Hepatocyte (in vitro differentiated cells): ENCODE measurements at places on chromosomes 1 and 21. TPM values are rescaled to one million over a fixed set of nuclear protein-coding genes. Genes with fewer than 3 reads are reported as not detected.

The KRTAP19-1 gene
- total RNA-seq = not detected in 2 replicates

The S100A12 gene
- not detected in 2 replicates for total RNA-seq

The SON gene
- total RNA-seq = 154 and 181 TPM in 2 replicates

The NES gene
- total RNA-seq = 7.9 and 13.8 TPM in 2 replicates

The HTR1D gene
- 0.07 and 0.40 TPM in 2 replicates for total RNA-seq

The TAL1 gene
- 0.08 and 0.13 TPM in 2 replicates for total RNA-seq

DNA sequence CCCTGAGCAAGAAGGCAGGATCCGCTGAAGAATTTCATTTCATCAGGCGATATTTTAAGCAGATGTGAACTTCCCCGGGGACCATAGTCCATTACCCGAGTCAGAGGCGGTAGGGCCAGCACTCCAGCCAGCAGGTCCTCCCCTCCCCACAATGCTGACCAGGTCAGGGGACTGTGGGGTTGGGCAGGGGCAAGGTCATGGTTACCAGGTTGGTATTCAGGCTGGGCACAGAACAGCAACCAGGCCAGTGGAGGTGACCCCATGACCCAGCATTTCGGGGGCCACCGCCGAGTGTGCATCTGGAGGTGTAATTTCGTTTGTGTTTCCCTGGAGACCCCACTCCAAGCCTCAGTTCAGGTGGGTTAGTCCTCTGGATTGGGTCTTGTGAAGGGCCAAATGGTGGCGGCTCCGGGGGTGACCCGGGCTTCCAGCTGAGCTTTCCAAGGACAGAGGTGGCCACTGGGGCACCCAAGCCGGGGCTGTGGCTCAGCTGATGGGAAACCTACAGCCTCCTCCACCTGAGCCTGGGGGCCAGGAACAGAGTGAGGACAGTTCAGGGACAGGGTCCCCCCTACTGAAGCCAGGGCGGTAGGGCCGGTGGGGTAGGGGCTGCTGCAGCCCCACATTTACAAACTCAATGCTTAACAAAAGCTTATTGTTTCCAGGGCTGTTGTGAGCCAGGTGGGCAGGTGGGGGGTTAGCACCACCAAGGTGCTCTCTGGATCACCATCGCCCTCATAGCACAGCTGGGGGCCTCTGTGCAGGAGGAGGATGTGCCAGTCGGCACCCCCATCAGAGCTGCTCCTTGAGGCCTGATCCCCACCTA is 2.8 kb downstream of the PRDM16 start:
- H3K27ac ChIP-seq = no peak overlapping the region
- H3K36me3 ChIP-seq = no peaks in the 10 kb centered on the region
- no peak overlapping the region for H3K4me3 ChIP-seq
- peaks cover 64% of the 10 kb centered on the region for H3K27me3 ChIP-seq
- peaks cover 21% of the 10 kb centered on the region for H3K4me1 ChIP-seq

DNA sequence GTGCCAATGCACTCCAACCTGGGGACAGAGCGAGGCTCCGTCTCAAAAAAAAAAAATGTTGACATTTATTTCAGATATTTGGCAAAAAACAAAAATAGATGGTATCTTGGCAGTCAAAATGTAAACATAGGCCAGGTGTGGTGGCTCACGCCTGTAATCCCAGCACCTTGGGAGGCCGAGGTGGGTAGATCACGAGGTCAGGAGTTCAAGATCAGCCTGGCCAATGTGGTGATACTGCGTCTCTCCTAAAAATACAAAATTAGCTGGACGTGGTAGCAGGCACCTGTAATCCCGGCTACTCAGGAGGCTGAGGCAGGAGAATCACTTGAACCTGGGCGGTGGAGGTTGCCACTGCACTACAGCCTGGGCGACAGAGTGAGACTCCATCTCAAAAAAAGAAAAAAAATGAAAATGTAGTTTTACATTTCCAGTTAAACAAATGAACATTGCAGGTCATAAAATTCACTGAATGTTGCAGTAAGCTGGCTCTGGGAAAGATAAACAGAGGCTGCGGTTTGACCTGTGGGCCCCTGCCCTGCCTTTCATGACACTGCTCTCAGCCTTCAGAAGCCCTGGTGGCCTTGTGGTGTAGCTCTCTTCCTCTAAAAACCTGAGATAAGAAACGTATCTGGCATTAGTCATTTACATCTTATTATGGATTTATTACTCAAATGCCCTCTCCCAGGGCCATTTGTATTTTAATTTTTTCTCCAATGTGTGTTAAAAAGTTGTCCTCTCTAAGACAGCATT is 12.2 kb upstream of the SLC44A3 start:
- peak; percentile 81 for DNase-seq
- peaks cover 53% of the 10 kb centered on the region for H3K4me1 ChIP-seq
- no peaks in the 10 kb centered on the region for H3K36me3 ChIP-seq
- no peak overlapping the region for H3K4me3 ChIP-seq
- no peaks in the 10 kb centered on the region for H3K27me3 ChIP-seq
- peak overlapping the region; percentile 76 for H3K27ac ChIP-seq

GRCh38 chr1:161978011-161978790 is 45.5 kb downstream of the OLFML2B start:
- H3K27ac ChIP-seq = no peak overlapping the region
- no peak overlapping the region for H3K4me3 ChIP-seq
- no peaks in the 10 kb centered on the region for H3K27me3 ChIP-seq
- no peaks in the 10 kb centered on the region for H3K36me3 ChIP-seq
- no peak for DNase-seq

GRCh38 chr1:43306688-43307457 is 6.1 kb downstream of the TIE1 start:
- DNase-seq = no peak
- no peak overlapping the region for H3K4me3 ChIP-seq
- peaks cover 17% of the 10 kb centered on the region for H3K4me1 ChIP-seq
- no peak overlapping the region for H3K27ac ChIP-seq
- H3K27me3 ChIP-seq = no peaks in the 10 kb centered on the region

DNA sequence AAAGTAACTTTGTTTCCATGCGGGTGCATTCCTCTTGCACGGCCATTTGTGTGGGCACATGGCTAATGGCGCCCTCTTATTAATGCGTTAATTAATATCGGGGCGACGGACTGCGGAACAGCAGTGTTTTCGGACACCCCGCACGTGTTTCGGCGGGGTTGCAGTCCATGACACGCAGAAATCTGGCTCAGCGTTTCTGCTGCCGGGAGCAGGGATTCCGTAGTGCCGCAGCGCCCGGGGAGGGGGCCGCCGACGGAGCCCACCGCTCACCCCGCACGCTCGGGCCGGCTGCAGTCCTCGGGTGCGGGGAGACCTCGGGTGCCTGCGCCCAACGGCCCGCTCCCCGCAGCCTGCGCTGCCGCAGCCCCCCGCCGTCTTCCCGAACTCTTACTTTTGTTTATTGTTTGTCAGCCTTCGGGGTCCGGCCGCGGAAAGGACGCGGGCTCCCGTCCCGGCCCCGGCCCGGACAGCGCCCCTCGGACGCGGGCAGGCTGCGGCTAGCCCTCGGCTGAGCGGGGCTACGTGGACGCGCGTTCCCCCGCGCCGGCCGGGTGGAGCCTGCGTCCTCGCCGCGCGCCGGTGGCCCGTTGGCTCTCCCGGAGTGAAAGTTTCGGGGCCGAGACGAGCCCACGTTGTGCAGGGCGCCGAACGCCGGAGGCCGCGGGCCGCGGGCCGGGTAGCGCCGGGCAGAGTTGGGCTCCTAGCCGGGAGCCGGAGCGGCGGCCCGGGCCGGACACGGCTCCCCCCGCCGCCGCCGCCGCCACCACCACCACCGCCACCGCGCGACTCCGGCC is 849 bp downstream of the NFIA start:
- DNase-seq = peak; percentile 34
- peak overlapping the region; percentile 83 for H3K4me3 ChIP-seq
- peak overlapping the region; percentile 62 for H3K27ac ChIP-seq

DNA sequence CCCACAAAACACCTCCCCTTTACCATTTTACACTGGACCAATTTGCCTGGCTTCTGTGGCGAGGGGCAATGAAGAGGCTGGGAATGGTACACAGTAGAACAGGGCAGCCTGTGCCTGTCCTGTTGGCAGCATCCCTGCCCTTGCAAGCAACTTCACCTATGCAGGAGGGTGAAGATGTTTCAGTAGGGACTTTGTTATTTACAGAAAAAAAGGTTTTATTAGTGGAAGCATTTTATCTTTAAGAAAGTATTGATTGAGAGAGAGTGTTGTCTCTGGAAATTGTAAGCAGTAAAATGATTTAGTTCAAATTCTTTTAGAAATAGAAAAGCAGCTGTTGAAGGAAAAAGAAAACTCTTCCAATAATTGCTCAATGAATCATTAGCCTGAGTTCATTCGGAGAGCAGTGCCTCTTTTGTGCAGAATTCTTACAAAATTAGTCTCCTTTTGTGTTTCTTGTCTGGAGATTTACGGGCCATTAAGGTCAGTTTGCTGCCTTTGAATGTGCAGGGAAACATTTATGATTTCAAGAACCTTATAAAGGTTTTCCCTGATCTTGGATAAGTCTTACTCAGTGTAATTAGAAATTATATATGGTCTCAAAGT is 49.1 kb downstream of the HHAT start:
- no peak for DNase-seq
- H3K36me3 ChIP-seq = no peaks in the 10 kb centered on the region
- no peaks in the 10 kb centered on the region for H3K4me1 ChIP-seq
- H3K4me3 ChIP-seq = no peak overlapping the region
- H3K27ac ChIP-seq = no peak overlapping the region

DNA sequence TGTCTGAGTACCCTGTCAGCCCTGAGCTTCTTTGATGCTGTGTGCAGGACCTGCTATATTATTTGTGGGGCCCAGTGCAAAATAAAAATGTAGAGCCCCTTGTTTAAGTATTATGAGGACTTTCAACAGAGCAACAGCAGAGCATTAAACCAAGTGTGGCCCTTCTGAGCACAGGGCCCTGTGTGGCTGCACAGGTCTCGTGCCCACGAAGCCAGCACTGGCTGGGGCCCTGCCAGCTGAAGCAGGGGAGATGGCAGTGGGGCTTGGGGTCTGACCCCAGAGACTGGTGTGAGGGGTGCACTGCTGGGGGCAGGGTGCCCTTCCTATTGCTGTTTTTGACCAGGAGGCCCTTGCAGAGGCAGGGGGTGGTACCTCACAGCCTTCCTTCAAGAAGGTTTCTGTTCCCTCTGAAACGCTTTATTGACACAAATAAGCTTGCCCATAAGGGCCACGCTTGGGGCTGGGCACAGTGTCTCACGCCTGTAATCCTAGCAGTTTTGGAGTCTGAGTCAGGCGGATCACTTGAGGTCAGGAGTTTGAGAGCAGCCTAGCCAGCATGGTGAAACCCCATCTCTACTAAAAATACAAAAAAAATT is 2.2 kb upstream of the SEMA4A start:
- H3K27ac ChIP-seq = no peak overlapping the region
- H3K4me1 ChIP-seq = peaks cover 13% of the 10 kb centered on the region
- H3K27me3 ChIP-seq = no peaks in the 10 kb centered on the region
- H3K4me3 ChIP-seq = no peak overlapping the region
- no peak for DNase-seq

GRCh38 chr1:47644212-47644573 is 206.3 kb downstream of the FOXD2 start:
- H3K4me1 ChIP-seq = peaks cover 9% of the 10 kb centered on the region
- peak; percentile 44 for DNase-seq
- H3K4me3 ChIP-seq = no peak overlapping the region
- H3K27ac ChIP-seq = peak overlapping the region; percentile 89
- H3K27me3 ChIP-seq = peaks cover 3% of the 10 kb centered on the region

- DNase-seq = no peak
- peaks cover 43% of the 10 kb centered on the region for H3K27me3 ChIP-seq
- H3K4me3 ChIP-seq = no peak overlapping the region
- H3K36me3 ChIP-seq = no peaks in the 10 kb centered on the region
- H3K4me1 ChIP-seq = no peaks in the 10 kb centered on the region
Observed at GRCh38 chr1:28812669-28813468, 899 bp downstream of the OPRD1 start.

- H3K4me3 ChIP-seq = no peak overlapping the region
- no peaks in the 10 kb centered on the region for H3K36me3 ChIP-seq
- H3K27ac ChIP-seq = peak overlapping the region; percentile 77
- no peaks in the 10 kb centered on the region for H3K27me3 ChIP-seq
- H3K4me1 ChIP-seq = peaks cover 44% of the 10 kb centered on the region
Observed at GRCh38 chr1:94115900-94116436, 5.0 kb downstream of the ABCA4 start.

- DNase-seq = no peak
- H3K36me3 ChIP-seq = no peaks in the 10 kb centered on the region
- no peak overlapping the region for H3K27ac ChIP-seq
- no peaks in the 10 kb centered on the region for H3K27me3 ChIP-seq
Observed at GRCh38 chr1:186300056-186300455, 75.0 kb downstream of the TPR start.

DNA sequence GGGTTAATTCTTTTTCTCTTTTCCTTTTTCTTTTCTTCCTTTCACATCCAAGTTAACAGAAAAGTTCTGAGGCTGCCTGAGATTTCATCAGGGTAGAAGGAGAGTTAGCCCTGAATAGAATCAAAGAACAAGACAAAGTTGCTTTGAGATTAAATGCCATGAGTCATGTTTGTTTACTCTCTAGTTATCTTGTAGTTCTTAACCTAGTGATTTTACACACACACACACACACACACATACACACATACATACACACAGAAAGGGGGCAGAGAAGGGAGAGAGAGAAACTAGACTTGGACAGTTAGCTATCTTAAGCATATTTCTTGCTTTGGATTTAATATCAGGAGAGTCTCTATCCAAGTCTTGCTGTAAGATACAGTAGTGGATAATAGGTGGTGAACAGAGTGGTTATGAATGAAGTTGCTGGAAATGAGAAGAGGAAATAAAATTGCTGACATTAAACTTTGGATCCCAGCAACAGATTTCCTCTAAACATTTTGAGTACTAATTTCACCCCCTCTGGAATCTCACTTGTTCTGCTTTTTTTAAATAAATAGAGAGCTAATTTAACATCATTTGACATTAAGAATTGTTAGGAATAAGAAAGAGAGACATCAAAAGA is 19.9 kb downstream of the PLA2G4A start:
- H3K4me3 ChIP-seq = no peak overlapping the region
- H3K27ac ChIP-seq = peak overlapping the region; percentile 56
- H3K36me3 ChIP-seq = no peaks in the 10 kb centered on the region

- H3K36me3 ChIP-seq = no peaks in the 10 kb centered on the region
- no peak overlapping the region for H3K4me3 ChIP-seq
- H3K27ac ChIP-seq = no peak overlapping the region
- H3K4me1 ChIP-seq = no peaks in the 10 kb centered on the region
Observed at GRCh38 chr1:163535807-163536206, 214.1 kb downstream of the NUF2 start.
